ENCODE measurements at places on chromosomes 16 and 17.

- DNase-seq: no peak
These were observed at the start of gene SYT17 for GRCh38 chr16:19167710-19168370. Gene SYT17, plus strand, starts transcription at chr16:19168240. Its CDS starts 407 bp downstream, at chr16:19168647.

DNA sequence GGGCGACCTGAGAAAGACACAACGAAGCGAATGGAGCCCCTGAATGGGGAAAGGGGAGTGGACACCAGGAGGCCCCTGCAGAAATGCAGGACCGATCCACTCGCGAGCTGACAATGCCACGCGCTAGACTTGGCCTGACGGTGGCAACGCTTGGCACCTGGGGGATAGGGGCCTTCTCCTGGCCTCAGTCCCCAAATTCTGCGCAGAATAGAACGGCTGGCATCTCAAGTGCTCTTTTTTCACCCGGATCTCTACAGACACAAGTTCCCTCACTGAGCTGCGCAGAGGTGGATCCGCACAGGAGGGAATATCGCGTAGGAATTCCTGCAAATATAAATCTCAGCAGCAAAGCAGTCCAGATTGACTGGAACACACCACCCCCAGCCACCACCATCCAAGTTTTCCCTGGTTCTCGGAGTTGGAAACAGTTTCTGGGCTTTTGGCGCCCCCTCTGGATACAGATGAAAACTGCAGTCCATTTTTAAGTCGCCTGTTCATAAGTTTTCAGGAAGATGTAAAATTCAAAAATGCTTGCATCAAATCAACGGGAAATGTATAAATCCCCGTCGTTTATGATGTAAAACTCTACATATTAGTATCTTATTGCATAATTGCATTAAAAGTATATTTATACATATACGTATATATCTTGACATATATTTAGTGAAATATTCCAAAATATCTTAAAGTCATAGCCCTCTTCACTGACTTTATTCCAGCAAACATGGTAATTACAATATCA lies 2.3 kb upstream of the SOX9 start:
- DNase-seq: no peak

DNA sequence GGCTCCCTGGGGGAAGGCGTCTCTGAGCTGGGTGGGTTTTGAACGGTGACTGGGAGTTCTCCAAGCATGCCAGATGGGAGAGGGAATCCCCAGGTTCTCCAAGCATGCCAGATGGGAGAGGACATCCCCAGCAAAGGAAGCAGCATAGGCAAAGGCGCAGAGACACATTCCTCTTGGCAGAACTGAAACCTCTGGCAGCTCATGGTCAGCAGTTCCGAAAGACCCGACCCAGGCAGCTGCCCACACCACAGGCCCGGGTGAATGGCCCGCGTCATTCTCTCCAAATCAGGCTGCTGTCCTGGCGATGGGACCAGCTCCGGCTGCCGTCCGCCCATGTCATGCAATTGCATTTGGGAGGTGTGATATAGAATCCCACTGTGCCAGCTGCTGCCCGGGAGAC lies 8.0 kb downstream of the ZNF469 start:
- DNase-seq: no peak

- no peak for DNase-seq
These were observed 78.9 kb upstream of the FBXO47 start for GRCh38 chr17:39045948-39046679.

- DNase-seq: no peak
These were observed 44.0 kb downstream of the HNF1B start for GRCh38 chr17:37700881-37701280.

DNA sequence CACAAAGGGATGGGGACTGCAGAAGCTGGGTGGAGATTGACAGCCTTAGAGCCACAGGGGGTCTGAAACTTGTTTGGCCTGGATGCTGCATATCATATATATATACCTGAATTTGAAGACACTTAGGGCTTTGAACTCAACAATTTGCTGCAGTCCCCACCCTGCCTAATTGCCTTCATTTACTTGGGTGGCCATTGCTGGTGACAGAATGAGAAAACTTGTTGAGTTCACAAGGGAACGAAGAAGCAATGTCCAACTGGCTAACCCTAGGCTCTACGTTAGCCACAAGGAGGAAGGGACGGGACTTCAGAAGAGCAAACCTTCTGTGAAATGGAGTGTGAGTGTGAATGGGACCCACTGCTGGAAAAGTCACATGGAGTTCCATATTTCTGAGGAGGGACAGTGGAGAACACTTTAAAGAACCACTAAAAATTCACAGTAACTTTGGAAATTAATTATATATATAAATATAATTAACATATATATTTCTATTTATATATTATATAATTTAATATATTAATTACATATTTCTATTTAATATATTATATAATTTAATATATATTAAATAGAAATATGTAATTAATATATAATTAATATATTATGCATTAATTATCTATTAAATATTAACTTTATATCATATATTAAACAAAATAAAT lies 215.3 kb upstream of the SOX9 start:
- DNase-seq: no peak

Data from T follicular helper cell (primary cell).